ENCODE measurements at places on chromosomes 2 and 18. TPM values are rescaled to one million over a fixed set of nuclear protein-coding genes. Genes with fewer than 3 reads are reported as not detected.

Gene HOXD10
- total RNA-seq = not detected

GRCh38 chr2:26471766-26472706 lies 5.9 kb downstream of the OTOF start:
- no peak for DNase-seq

Gene GAREM1
- 0.40 TPM for total RNA-seq

GRCh38 chr2:14520385-14520945 lies 112.1 kb upstream of the LRATD1 start:
- no peak for DNase-seq

Gene RPS27A
- total RNA-seq = 731 TPM

GRCh38 chr2:88481691-88482336 lies 29.3 kb upstream of the FOXI3 start:
- DNase-seq = no peak

- no peak for DNase-seq
These were observed 74.1 kb downstream of the MAPK4 start for GRCh38 chr18:50633992-50634391.

GRCh38 chr18:62717925-62718800 lies 2.8 kb downstream of the PHLPP1 start:
- DNase-seq = no peak

- no peak for DNase-seq
These were observed 1695.0 kb upstream of the CELF4 start for GRCh38 chr18:39260565-39260964.

DNA sequence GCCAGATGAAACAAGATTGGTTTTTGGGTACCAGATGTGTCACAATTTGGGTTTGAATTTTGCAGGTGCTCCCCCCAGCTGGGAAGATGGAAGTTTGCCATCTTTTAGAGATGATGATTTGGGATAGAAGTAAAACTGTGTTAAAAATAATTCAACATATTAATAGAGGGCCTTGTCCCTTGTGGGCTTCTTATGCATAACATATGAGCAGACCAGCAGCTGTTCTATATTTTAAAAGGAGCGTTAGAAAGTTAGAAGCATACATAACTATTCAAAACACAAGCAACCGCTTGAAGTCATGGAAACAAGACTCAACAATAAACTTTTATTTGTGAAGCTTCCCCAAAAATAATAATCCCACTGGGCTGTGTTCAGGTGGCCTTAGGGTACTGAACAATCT lies 62.8 kb downstream of the EFEMP1 start:
- no peak for DNase-seq

DNA sequence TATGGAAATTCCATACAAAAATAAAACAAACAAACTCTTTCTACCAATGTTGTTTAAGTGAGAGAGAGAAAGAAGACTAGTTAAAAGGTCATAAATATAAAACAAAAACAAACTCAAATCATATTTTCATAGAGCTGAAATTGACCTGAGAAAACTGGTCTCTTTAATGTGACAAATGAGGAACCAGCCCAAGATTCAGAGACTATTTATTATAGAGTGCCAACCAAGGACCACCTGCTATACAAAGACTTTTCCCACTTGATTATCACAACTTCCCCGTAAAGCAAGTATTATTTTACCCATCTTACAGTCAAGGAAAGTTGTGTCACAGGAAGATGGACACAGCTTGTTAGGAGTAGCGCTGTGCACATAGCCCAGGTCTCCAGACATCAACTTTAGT lies 13.3 kb downstream of the ANKRD44 start:
- no peak for DNase-seq

GRCh38 chr2:18378020-18378653 lies 182.3 kb downstream of the RDH14 start:
- DNase-seq = peak; percentile 13

DNA sequence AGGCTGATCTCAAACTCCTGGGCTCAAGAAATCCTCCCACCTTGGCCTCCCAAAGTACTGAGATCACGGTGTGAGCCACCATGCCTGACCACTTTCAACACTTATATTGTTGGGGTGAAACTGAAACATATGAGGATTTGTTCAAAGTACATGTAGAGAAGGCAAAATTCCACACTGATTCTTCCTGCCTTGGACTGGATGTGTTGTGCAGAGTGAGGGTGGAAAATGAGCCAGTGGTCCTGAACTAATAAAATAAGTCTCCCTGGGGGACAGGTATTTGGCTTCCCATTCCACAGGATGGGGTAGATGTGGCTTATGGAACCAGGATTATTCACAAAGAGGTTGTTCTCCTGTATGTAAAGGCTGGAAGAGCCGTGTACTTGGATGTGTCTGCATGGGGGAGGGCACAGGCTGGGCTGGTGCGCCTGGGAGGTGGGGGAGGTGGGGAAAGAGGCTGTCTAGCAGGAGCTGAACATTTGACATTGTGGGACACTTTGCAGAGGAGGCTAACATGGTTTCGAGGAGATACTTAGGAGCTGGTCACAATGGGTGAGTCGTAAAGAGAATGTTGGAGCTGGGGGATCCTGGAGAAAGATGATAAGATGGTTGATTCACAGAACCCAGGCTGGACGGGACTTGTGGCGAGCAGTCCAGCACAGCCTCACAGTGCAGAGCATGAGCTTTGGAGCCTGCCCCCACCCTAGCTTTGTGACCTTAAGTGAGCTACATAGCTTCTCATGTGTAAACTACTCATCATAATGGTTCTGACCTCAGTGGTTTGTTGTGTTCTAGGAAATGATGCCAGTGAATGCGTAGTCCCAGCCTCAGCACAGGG lies at the start of gene TXNDC2:
TXNDC2 (plus strand) TSS at position 804 of the 835 bp plus-strand sequence. CDS start 708 bp downstream, outside the sequence.
- DNase-seq = no peak

Gene HOXD12
- total RNA-seq = not detected

Gene EFR3B
- total RNA-seq = 0.28 TPM

- no peak for DNase-seq
These were observed 22.4 kb downstream of the CREG2 start for GRCh38 chr2:101364878-101365277.

DNA sequence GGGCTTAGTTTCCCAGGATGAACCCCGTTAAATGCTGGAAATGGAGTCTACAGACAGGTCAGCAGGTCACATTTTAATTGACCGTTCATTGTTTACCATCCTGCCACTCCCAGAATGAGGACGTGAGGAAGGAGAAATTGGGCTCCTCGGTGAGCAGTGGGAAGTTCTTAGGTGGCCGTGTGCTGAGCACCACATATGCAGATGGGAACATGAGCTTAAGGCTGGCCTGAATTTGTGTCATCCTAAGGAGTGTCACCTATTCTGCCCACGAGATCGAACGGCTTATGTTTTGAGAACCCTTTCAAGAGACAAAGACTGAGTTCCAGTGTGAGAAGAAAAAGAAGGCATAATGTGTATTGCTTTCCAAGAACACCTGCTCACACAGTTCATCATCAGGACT lies 234.4 kb upstream of the PXDN start:
- DNase-seq = no peak

GRCh38 chr2:204628926-204629712 lies 83.8 kb downstream of the PARD3B start:
- DNase-seq = no peak

GRCh38 chr2:52414561-52415295 lies 1352.9 kb upstream of the CHAC2 start:
- DNase-seq = no peak

GRCh38 chr2:28055325-28055970 lies 164.9 kb downstream of the BABAM2 start:
- no peak for DNase-seq

- DNase-seq = no peak
These were observed 104.2 kb downstream of the CRIM1 start for GRCh38 chr2:36459725-36460137.

DNA sequence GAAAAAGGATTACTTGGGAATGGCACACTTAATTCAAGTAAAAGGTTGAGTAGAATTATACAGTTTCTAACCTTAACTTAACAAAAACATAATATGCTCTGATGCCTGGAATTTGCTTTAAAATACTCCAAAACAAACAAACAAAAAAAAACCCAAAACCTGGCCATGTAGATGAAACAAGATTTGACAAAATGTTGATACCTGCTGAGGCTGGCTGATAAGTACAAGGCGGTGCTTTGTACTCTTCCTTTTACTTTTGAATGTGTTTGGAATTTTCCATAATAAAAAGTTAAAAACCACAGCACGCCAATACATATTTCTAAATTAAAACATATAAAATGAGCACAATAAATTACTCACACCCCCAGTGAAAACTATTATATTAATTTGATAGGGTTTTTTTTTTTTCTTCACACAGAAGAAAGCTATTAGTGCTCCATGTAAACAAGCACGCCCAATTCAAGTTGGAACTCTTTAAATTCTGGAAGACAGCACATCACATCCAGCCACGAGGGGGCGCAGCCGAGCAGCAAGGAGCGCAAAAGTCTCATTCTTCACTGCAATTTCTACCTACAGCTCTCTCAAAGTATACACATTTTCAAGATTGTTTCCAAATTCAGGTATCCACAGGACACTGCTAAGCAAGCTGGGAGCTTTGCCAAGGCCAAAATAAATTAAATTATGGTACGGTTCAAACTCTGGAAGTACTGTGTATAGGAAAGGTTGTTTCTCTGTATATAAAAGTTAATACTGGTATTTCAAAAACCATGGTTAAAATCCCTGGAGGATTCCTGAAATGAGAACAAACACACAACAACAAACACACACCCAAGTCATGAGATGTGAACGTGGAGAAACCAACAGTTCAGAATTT lies 7.5 kb downstream of the SERTAD2 start:
- DNase-seq = no peak

DNA sequence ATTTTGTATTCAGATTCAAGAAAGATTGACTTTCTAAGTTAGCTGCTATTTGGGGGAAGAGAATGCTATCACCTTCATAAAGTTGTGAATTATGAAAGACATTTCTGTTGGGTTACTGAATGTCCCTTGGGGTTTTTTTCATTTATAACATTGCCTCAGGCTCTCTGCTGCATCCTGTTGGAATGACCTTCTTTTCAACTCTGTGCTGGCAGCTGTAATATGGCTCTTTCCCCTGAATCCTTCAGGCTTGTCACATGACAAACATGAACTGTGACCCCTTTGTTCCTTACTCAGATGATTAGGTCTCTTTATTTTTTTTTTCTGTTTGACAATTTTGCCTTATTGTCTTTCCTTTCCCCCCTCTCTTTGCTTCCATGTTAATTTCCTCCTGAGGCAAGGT lies 159.8 kb downstream of the TAF4B start:
- peak; percentile 81 for DNase-seq

DNA sequence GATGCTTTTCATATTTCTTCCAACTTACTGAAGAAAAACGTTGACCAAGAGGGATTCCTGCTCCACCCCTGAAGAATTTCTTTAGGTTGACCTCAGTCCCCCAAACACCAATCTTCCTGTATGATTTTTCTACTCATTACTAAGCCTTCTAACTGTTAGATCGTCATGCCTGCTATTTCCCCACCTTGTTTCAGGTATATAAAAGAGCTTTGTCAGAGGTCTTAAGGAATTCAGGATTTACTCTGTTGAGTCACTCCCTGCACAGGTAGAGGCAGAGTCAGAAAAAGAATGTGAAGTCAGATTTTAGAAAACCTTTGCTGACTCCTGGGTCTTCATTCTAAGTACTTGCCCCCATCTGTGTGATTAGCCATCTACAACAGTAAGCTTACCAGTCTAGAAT lies 83.8 kb upstream of the NOSTRIN start:
- no peak for DNase-seq

DNA sequence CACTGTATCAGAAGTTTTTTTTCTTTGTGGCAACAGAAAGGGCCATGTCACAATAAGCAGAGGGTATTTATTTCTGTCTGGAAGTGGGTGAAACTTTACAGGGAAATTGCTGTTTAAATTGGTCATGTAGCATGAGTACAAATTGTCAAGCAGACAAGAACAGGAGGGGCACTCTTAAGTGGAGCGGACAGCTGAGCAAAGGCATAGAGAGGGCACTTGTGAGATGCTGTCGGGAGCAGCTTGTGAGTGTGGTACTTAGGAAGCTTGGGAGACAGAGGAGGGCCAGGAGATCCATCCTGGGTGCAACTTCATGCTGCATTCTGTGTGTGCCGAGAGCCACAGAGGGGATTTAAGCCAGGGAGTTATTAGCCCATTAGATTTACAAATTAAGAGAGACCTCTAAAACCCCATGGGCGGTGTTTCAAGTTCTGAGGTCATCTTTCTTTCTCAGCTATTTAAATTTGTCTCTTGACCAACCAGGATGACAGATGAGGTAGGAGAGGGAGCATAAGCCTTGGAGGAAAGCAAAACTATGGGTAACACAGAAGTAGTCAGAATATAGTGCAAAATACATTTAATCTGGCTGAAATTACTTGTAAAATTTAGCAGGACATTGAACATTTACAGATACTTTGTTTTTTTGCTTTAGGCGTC lies 30.4 kb downstream of the INPP4A start:
- DNase-seq = no peak

Gene ALK
- not detected for total RNA-seq

DNA sequence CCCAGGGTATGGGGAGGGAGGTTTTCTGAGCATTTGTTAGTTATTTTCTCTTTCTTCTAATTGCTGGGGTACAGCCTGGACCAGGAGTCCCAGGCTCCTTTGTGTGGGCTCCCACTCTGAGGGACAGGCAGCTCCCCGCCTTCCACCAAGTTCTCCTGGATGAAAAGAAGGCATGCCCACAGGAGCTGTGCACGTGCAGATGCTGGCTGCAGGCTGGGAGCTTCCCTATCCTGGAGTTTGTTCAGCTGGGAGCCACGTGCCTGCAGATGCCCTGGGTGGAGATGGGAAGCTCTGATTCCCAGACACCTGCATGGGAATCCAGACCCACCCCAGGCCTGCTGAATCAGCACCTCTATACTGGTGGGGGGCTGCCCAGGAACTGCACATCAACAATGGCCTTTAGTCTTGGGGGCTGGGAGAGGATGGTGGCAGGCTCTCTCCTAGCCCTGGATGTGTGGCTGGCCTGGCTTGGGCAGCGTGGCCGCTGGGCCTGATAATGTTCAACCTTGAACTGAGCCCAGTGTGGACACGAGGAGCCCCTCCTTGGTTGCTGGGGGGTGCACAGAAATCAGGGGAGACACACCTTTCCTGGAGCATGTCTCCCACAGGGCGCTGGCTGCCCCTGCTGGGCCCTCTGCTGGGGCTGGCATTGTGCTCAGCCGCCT lies 233.6 kb upstream of the HS6ST1 start:
- no peak for DNase-seq

- DNase-seq = no peak
These were observed 18.0 kb downstream of the TBR1 start for GRCh38 chr2:161434118-161434517.

DNA sequence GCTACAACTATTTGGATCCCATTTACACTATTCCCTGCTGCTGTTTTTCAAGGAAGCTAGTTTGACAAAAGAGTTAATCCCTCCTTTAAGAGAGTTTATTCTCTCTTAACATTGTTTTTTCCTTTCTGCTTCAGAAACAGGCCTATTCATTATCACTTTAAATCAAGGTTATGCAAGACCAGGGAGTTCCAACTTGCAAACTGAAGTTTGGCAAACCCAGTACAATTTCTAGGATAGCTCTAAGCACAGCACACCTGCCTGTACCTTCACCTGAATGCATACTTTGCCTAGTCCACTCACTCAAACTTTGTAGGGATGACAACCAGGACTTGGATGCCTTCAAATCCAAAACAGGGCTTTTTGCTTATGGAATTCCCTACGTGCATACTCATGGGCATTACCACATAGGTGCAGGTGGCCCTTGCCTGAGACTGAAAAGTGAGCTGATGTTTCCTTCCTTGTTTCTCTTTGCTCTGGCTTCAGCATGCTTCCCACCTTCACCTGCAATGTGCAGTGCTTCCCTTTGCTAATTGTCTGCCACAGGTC lies 193.8 kb upstream of the MMADHC start:
- DNase-seq = no peak

GRCh38 chr2:8193686-8194615 lies 487.9 kb upstream of the ID2 start:
- DNase-seq = no peak

- no peak for DNase-seq
These were observed 2.0 kb downstream of the IGFBP2 start for GRCh38 chr2:216635171-216635570.
